ENCODE measurements at places on chromosomes 5 and 9.

DNA sequence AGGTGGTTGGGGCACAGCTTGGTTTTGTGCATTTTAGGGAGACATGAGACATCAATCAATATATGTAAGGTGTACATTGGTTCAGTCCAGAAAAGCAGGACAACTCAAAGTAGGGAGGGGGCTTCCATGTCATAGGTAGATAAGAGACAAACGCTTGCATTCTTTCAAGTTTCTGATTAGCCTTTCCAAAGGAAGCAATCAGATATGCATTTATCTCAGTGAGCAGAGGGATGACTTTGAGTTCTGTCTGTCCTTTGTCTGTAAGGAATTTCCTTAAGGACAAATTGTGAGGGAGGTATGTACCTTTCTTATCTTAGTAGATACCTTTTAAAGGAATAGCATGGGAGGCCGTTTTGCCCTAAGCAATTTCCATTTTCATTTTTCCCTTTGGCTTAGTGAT is 63.3 kb downstream of the COL15A1 start:
- no peak for DNase-seq

DNA sequence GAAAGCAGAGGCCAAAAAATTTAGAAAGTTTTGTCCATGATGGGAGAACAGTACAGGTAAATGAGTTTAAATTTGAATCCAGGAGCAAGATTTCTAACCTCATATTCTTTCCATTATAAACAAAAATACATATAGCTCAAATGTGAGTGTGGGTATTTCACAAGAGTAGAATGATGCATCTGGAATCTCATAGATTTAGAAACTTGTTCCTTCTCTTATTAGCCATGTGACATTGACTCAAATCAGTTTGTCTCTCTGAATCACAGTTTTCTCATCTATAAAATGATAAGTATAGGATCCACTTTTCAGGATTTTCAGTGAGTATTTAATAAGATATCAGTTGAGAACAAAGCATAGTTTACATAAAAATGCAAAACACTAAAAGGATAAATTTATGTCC is 436.3 kb upstream of the PAPPA start:
- DNase-seq: no peak

DNA sequence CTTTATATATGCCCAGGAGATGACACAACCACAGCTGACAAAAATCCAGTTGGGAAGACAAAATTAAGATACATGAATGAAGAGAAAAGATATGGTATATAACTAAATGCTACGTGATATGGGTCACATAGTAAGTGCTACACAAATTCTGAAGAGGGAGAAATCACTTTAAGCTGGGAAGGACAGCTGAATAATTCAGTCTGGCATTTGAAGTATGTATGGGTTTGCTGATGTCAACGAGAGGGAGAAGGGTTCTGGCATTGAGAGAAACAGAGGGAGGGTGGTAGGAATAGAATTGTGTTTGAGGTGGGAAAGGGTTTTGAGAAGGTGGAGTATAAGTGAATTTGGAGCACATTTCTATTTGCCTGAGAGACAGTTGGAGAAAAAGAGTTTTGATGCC is 6.7 kb upstream of the SLIT3 start:
- no peak for DNase-seq

DNA sequence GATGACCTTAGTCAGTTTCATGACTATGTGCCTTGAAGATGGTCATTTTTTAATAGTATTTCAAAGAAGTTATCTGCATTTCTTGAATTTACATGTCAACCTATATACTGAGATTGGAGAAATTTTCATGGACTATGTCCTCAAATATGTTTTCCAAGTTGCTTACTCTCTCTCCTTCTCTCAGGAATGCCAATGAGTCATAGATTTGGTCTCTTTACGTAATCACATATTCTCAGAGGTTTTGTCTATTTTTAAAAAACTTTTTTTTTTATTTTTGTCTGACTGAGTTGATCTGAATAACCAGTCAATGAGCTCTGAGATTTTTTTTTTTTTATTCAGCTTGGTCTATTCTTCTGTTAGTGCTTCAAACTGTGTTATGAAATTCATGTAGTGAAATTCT is 374.7 kb upstream of the GRIN3A start:
- no peak for DNase-seq

DNA sequence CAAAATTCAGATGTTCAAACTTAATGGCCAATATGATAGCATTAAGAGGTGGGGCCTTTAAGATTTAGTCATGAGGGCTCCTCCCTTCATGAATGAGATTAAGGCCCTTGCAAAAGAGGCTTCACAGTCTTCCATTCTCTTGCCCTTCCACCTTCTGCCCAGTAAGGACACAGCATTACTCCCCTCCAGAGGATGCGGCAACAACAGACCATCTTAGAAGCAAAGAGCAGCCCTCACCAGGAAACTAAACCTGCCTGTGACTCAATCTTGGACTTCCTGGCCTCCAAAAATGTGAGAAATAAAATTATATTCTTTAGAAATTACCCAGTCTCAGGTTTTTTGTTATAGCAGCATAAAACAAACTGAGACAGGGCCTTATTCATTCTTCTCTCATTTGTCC is 8.2 kb downstream of the AP3B1 start:
- DNase-seq: no peak

- no peak for DNase-seq
Observed at GRCh38 chr5:164741376-164741775, 1236.0 kb downstream of the MAT2B start.

GRCh38 chr5:55027595-55027994 is 3.5 kb downstream of the GZMK start:
- no peak for DNase-seq

- DNase-seq: no peak
Observed at GRCh38 chr5:91770400-91770799, 387.3 kb upstream of the ARRDC3 start.

DNA sequence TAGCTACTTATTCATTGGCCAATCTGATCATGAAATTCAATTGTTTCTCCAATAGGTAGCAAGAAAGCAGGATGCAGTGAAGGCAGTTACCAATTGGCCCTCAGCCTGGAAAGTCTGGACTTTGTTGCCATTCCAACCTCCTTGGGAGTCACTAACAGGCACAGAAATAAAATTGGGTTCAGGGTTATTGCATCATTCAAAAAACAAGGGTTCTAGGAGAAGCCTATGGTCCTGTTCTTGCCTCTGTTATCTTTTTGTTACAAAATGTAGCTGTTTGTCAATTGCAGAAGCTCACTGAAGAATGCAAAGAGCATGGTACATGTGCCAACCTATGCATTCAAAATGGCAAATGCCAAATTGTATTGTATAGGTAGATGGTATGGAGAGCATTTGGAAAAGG is 51.0 kb upstream of the CCNG1 start:
- no peak for DNase-seq

DNA sequence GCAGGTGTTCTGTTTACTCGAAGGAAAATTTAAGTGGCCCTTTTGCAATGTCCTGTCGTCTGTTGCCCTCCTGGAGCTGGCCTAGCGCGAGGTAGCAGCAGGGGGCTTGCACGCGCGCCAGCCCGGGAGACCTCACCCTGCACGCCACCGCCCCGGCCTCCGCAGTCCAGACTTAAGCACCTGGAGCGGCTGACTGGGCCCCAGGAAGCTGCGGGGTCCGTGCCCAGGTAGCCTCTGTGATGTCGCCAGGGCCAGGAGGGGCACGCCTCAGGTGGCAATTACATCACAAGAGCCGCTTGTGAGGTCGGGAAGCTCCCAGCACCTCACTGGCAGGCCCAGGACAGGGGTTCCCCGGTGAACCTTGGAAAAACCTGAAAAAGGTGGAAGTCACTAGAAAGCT is at the start of gene SAXO1:
Gene SAXO1, minus strand, starts transcription at position 195 of the 400 bp plus-strand sequence. CDS start 301 bp downstream, outside the sequence.
- DNase-seq: no peak

- DNase-seq: no peak
Observed at GRCh38 chr5:139966856-139967255, 76.2 kb downstream of the NRG2 start.

DNA sequence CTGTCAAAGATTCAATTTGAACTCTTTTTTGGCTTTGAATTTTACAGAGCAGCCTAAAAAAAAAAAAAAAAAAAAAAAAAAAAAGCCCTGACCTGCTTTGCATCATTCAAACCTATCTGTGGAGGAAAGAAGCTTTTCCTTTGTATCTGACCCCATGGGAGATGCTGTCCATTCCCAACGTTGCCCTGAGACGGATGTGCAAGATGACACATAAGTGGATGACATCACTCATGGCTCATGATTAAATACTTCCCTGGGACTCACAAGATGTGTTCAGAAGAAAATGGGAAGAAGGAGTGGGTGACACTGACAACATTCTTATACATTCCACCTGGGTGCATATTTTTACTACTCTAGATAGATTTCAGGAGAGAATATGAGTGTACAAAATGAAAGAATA is 245.7 kb upstream of the ELAVL2 start:
- no peak for DNase-seq

DNA sequence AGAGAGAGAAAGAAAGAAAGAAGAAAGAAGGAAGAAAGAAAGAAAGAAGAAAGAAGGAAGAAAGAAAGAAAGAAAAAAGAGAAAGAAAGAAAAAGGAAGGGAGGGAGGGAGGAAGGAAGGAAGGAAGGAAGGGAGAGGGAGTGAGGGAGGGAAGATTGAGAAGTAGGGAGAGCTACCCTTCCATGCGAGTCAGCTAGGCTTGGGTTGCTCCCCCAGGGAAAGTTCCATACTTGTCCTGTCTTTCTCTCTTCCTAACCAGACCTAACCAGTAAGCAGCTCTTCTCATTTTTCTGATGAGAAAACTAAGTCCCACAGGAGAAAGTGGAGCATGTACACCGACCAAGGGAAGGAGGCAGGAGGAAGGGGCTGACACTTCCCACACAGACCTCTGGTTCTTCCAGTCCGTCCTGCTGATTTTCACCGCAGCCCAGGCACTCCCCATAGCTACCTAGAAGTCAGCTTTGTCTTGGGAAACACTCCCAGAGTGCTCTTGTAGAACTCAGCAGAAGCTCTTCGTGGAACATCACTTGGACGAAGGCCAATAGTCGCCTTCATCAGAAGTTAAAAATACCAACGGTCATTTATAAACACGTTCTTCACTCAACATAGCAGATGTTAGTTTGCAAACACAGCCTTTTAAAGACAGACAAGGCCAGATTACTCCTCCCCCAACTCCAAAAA is 29.0 kb upstream of the ENTREP1 start:
- DNase-seq: no peak

DNA sequence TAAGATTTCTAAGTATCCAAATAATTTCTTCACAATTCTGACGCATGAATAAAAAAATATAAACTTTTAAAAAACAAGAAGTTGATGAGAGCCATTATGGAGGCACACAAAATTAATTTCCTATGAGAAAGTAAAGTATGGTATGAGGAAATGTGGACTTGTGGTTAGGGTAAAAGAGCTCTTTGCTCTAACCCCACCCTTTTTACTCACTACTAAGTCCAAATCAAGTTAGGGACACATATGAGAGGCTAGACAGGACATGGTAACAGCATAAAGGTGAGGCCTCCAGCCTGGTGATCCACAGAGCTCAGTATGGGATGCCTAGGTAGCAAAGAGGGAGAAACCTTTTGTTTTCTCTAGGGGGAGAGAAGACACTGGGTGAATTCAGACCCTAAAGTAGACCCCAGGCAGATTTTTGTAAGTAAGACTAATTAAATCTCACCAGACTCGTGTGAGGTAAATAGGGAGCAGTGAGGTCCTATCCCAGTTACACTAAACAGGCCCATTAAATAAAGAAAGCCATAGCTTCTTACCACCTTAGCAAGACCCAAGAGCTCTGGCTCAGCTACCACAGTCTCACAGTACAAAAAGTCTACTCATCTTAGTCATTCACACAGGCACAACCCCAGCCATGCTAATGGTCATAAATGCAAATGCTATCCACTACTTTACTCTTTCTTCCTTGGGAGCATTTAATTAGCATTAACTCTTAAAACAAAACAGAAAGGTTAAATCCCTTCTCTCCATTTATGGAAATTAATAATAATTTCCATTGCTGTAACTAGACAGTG is 42.6 kb downstream of the MLLT3 start:
- DNase-seq: no peak

DNA sequence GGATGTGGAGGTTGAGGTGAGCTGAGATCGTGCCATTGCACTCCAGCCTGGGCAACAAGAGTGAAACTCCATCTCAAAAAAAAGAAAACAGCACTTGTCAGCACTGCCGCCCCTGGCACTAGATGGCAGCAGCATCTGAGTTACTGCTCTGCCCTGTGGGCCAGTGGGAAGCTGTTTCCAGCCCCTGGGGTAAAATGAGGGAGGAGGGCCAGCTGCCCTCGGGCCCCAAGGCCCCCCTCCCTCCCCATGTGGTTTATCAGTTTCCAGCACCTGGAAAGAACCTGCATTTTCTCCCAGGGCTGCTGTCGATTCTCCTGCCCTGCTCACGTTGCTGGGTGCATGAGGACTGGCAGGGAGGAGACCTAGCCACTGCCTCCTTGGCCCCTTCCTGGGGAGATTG is 13.2 kb upstream of the CEL start:
- no peak for DNase-seq

DNA sequence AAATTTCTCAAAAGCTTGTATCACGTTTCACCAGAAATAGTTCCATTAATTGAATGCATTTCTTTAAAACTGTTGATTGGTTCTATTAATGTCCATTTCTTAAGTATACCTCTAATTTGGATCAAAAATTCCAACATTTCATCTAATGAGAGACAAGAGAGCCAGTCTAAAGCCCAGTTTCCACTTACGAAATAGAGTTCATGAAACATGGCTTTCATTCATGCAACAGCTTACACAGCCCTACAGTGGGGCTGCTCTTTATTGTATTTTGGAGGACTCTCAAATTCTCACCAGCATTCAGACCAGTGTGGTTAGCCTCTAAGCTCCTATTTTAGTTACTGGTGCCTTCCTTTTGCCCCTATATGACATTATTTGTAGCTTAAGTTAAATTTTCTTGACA is 566.9 kb upstream of the RGMB start:
- DNase-seq: no peak

GRCh38 chr5:159854916-159855315 is 61.4 kb upstream of the ADRA1B start:
- no peak for DNase-seq

GRCh38 chr9:95370064-95370463 is 52.6 kb upstream of the FANCC start:
- no peak for DNase-seq
